Activated T-cell treated with anti-CD3 and anti-CD28 coated beads for 48 hours (primary cell): ENCODE measurements at places on chromosomes 7 and 10.
A peak's percentile ranks its signal among the peaks of the same experiment; 100 is the strongest.

DNA sequence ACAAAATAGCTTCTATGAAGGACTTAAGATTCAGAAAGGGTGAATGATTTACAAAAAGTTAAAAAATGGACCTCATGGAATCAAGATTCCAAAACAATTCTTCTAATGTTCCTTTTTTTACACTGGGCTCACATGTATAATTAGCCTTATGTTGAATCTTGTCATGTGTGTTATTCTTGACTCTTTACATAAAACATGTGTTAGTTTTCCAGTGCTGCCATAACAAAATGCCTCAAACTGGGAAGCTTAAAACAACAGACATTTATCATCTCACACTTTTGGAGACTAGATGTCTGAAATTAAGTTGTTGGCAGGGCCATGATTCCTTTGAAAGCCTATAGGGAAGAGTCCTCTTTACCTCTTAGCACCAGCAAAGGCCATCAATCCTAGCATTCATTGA is 192.5 kb upstream of the SORCS1 start:
- no peak for DNase-seq

DNA sequence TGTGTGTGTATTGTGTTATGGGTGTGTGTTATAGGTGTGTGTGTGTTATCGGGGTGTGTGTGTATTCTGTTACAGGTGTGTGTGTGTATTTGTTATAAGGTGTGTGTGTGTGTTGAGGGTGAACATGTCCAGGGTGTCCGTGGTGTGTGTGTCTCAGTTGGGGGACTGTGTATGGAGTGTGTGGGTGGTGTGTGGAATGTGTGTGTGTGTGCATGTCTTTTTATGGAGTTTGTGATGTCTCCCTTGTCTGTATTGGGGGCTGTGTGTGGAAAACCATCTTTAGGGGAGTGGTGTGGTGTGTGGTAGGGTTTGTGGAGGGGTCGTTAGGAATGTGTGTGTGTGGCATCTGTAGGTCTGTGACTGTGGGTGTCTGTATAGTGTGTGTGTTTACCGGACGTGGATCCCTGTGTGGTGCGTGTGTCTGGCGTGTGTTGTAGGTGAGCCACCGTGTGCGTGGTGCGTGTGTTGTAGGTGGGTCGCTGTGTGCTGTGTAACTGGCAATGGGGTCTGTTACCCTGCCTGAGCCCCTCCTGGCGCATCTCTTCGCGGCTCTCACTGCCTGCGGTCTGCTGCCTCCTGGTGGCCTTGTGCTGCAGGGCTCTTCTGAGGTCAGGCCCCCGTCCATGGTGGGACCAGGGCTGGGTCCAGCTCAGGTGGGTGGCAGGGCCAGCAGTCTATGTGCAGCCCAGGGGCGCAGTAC is 61.7 kb downstream of the PALD1 start:
- peak; percentile 25 for DNase-seq

- no peak for DNase-seq
Measured at GRCh38 chr7:149884541-149884940, 10.8 kb downstream of the ATP6V0E2 start.

- no peak for DNase-seq
Measured at GRCh38 chr7:105653441-105654005, 72.2 kb upstream of the EFCAB10 start.

DNA sequence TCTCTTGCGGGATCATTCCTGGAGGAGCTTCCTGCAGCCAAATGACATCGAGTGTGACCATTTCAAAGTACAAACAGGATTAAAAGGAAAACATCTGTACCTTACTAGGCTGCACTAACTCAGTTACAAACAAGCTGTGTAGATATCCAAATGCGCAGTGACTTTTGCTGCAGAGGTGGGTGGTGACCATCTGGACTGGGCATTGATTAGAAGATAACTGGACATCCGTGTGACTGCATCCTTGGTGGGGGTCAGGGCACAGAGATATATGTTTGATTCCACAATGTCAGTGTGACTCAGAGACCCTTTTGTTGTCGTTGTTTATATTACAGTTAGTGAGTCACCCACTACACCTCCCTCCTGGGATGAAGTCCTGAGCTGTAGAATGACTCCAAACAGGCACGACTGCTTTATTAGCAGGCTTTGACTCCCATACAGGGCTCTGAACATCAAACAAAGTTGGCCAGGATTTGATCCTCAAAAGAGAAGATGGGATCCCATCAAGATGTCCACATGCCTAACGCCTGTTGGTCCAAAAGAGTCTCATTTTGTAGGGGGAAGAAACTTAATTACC is 56.7 kb upstream of the SDK1 start:
- no peak for DNase-seq

DNA sequence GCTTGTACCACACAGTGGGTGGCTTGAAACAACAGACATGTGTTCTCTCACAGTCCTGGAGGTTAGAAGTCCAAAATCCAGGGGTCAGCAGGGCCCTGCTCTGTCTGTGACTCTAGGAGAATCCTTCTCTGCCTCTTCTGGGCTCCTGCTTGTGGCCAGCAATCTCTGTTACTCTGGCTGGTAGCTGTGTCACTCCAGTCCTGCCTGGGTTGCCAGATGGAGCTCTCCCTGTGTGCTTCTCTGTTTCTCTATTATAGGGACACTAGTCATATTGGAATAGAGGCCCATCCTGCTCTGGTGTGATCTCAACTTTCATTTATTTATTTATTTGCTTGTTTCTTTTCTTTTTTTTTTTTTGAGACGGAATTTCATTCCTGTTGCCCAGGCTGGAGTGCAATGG is 276.6 kb upstream of the GALNT17 start:
- no peak for DNase-seq

GRCh38 chr10:114881417-114881816 is 56.6 kb upstream of the TRUB1 start:
- no peak for DNase-seq

- DNase-seq = no peak
Measured at GRCh38 chr7:140998715-140999114, 16.0 kb downstream of the MRPS33 start.

DNA sequence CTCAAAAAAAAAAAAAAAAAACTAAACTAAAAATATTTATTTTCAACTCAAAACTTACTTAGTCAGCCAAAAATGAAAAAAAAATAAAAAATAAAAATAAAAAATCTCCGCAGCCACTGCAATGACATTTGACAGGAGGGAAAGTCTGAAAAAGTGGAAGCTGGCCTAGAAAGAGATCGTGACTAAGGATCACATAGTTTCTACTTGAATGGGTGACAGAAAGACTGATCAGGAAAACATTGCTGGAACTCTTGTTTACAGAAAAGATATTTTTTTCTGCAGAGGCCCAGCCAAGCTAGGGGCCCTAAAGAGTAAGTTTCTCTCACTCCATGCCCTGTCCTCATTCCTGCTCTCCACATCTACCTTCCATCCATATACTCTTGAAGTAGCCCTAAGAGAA is 92.8 kb upstream of the KCND2 start:
- DNase-seq = no peak

- no peak for DNase-seq
Measured at GRCh38 chr7:142024547-142024946, 28.9 kb downstream of the MGAM start.

GRCh38 chr7:28136885-28137284 is 43.7 kb downstream of the JAZF1 start:
- DNase-seq = no peak

GRCh38 chr10:3850999-3851937 is 66.3 kb upstream of the KLF6 start:
- no peak for DNase-seq

- no peak for DNase-seq
Measured at GRCh38 chr7:30241767-30242166, 42.6 kb upstream of the ZNRF2 start.

- no peak for DNase-seq
Measured at GRCh38 chr10:90925079-90926029, 4.5 kb upstream of the ANKRD1 start.

- DNase-seq = no peak
Measured at GRCh38 chr7:92723943-92724342, 112.4 kb downstream of the CDK6 start.

GRCh38 chr10:68566351-68566750 is 6.2 kb downstream of the TET1 start:
- DNase-seq = no peak

DNA sequence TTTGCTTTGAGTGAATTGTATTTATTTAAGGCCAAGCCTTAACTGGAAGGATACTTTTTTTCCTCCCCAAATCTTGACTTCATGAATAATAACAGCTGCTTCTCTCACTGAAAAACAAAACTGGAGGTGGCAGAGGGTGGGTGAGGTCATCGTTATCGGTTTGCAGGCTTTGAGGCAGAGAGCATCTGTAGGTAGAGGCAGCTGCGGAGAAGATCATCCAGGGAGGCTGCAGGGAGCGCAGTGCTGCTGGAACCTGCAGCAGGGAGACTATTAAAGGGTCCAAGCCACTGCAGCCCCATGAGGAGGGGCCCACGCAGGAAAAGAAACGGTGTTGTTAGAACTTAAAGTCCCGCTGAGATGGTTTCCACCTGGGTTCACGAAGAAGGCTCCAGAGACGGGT is 112.1 kb upstream of the SDK1 start:
- DNase-seq = no peak

DNA sequence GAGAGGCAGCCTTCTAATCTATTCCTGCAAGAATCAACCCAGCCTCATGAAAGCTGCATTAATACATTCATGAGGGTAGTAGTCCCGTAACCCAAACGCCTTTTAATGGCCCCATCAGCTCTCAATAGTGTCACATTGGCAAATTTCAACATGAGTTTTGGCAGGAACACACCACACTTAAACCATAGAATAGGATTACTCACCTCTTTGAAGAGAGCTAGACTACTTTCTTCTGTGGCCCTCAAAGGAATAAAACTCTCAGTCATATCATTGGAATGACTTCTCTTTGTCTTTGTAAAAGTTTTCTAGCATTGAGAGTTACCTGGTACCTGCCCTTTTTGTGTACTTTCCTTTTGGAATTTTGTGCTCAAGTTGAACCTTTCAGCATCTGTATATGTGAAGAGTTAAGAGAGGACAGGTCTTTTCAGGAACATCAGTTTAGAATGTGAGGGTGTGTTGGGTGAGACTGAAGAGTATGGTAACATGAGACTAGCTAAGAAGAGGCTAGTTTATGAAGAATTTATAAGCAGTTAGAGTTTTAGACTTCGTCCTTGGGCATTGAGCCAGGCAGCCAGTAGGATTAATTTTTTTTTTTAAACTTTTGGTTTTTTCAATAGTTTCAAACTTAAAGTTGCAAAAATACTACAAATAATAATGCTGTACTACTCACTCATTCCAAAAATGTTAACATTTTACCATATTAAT is 92.6 kb downstream of the MLLT10 start:
- no peak for DNase-seq

- DNase-seq = no peak
Measured at GRCh38 chr10:101280511-101280910, 51.2 kb upstream of the LBX1 start.

GRCh38 chr7:28433699-28434219 is 21.4 kb downstream of the CREB5 start:
- no peak for DNase-seq

DNA sequence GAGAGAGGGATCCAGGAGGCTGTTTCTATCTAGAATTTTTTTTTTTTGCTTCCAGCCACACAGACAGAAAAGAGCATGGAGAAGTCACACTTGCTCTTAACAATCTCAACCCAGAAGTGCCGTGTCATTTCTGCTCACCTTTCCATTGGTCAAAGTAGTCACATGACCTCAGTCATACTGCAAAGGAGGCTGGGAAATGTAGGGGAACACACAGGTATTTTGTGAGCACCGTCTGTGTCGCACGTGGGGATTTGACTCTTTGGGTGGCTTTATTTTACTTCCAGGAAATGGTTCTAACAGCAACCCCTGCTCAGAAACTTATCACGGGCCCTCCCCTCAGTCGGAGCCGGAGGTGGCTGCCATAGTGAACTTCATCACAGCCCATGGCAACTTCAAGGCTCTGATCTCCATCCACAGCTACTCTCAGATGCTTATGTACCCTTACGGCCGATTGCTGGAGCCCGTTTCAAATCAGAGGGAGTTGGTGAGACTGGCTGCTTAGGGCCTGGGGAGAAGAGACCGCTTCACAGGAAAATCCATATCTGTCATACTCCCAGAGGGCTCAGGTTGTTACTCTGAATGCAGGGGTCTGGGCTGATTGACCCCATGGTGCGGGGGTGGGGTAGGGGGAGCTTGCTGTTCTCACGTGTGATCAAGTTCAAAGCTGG is 13.1 kb upstream of the CPA1 start:
- no peak for DNase-seq

GRCh38 chr7:130409067-130409711 is 28.9 kb downstream of the CPA1 start:
- DNase-seq = no peak

GRCh38 chr10:43225004-43225786 is 41.7 kb downstream of the RASGEF1A start:
- no peak for DNase-seq

DNA sequence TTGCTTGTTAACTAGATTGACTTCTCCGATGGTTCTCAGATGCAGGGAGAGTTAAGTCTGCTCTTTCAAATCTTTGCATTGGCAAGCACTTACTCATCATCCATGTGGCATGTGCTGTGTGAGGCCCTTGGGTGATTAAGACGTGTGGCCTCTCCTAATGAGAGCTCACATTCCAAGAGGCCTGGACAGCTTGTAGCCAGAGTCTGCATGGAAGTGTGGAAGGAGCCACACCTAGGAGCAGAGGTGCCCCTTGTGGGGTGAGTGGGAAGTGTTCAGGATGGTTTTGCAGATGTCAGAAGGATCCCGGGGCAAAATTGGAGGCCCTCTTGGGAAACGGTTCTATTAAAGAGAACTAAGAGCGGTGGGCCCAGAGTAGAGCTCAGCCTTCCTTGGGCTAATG is 225.9 kb downstream of the PAXIP1 start:
- DNase-seq = no peak

DNA sequence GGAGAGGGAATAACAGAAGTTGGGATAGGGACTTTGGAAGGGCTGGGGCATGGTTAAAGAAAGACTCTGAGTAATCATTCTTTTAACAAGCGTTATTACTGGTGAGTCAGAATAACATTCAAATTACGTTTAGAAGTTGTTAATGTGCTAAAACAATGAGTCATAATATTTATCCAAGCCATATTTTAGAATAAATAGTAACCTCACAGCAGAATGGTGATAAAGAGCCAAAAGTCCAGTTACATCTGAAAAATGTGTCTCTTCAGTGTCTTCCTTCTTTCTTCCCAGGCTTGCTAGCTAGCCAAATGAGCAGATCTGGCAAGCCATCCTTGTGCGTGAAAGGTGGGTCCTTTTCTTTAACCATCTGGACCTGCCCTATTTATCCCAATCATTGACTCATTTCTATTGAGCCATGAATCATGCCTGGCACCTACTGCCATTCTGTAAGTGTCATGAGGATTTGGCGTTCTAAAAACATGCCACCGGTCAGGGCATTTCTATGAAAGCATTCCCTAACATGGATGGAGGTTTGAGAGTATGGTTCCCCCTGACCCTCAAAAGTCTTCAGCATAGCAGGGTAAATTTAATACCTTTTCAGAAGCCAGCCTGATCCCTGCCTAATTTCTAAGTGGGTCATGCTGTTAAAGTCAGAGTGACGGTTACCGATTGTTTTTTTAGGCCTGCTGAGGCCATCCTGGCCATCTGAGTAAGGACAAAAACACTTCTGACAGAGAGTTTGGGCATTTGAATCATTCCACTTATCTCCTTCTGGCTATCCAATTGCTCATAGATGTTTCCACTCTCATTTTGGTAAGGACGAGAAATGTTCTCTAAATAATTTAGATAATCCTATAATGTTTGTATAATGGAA is 26.9 kb downstream of the MYPN start:
- DNase-seq = no peak

GRCh38 chr10:94614558-94614957 is 69.0 kb downstream of the HELLS start:
- DNase-seq = no peak

- no peak for DNase-seq
Measured at GRCh38 chr7:131074043-131074442, 253.6 kb upstream of the MKLN1 start.

- DNase-seq = no peak
Measured at GRCh38 chr7:80957226-80957777, 38.5 kb upstream of the SEMA3C start.

- peak; percentile 39 for DNase-seq
Measured at GRCh38 chr10:119341459-119342301, 134.3 kb downstream of the GRK5 start.
